Fibroblast of the aortic adventitia (primary cell): ENCODE measurements at places on chromosomes 3 and 15. TPM values are rescaled to one million over a fixed set of nuclear protein-coding genes. Genes with fewer than 3 reads are reported as not detected.

The CMTM8 gene
- total RNA-seq: 1.1 TPM in 1 of 2 replicates, not detected in the other

GRCh38 chr3:181761906-181762305 is 50.2 kb downstream of the SOX2 start:
- DNase-seq: no peak

GRCh38 chr15:74995779-74996765 is 709 bp downstream of the SCAMP5 start:
- no peak for DNase-seq

The DZIP1L gene
- total RNA-seq: 28.3 and 38.2 TPM in 2 replicates

- DNase-seq: peak; percentile 28
These were observed 77.1 kb upstream of the UBE2E1 start for GRCh38 chr3:23728601-23729117.

GRCh38 chr3:57226176-57226575 is 1.4 kb upstream of the APPL1 start:
- no peak for DNase-seq

The DYNC1LI1 gene
- 42.5 and 84.3 TPM in 2 replicates for total RNA-seq

The WDR93 gene
- total RNA-seq: 0.09 and 0.49 TPM in 2 replicates
